Activated naive CD8-positive, alpha-beta T cell treated with anti-CD3 and anti-CD28 coated beads for 36 hours (primary cell): ENCODE measurements at places on chromosomes 5 and 9. TPM values are rescaled to one million over a fixed set of nuclear protein-coding genes. Genes with fewer than 3 reads are reported as not detected.

- peak; percentile 76 for DNase-seq
Observed at GRCh38 chr9:137021979-137022661, 5.9 kb downstream of the ABCA2 start.

DNA sequence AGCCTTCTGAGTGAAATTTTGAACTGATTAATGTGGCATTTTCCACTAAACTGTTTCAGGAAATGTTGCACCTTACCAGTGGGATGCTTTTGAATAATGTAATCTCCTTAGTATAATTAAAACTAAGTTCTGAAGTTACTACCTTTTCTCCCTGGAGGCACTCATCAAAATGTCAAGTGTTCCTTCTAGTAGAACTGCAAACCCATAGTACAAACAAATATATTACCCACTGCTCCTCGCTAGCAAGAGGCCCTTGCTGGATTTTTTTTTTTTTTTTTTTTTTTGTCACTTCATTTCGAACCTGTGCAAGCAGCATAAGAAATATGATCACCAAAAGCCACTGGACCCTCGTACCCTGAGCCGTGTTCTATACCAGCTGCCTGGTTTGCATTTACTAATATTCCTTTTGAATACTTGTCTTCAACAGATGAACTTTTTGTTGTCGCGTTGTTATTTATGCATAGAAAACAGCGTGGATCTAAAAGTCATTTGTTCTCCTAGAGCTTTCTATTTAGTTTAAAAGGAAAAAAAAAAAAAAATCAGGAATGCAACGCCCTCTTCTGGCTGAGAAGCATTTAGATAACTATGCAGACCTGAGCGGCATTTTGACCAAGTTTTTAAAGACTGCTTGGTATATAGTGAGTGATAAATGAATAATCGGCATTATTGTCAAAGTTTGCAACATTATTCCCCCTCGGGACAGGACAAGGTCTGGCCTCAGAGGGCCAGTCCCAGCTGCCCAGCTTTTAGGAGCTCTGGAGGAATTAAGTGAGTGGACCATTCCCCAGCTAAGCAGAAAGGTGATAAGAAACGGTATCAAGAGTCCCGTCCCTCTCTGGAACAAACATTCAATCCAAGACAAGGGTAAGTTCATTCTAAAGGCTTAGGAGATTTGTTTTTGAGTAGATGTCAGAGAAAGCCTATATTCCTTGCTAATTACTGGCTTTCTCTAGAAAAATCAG is 162.5 kb upstream of the KIF2A start:
- DNase-seq: no peak

- DNase-seq: no peak
Observed at GRCh38 chr9:94610181-94610606, 16.6 kb upstream of the FBP2 start.

- DNase-seq: peak; percentile 61
Observed at GRCh38 chr9:89593727-89594427, 10.9 kb upstream of the GADD45G start.

DNA sequence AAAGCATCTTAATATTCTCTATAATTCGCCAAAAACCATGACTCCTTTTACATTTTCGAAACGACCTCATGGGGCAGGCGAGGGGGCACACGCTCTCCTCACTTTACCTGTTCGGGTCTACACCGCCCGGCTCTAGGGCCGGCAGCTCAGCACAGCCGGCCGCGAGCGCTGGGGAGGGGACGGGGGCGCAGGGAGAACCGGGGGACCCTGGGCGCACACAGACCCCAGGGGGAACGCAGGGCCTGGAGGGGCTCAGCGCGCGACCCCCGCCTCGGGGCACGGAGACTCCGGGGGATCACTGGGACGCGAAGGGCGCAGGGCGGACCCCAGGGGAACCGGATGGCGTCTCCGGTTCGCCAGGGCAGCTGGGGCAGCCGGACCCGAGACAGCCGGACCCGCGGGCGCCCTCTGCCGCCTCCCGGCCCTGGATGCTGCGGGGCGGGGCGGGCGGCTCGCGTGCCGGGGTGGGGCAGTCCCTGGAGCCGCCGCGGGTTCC is at the start of gene AHRR:
Gene AHRR (plus strand): TSS at position 485 of the 496 bp plus-strand sequence. CDS start 22,189 bp downstream, outside the sequence.
- DNase-seq: peak; percentile 78

Gene RIOK2
- 50.1 TPM for total RNA-seq

Gene PCA3
- total RNA-seq: not detected

Gene CETN3
- 45.9 TPM for total RNA-seq

- no peak for DNase-seq
Observed at GRCh38 chr9:23746317-23746716, 79.7 kb downstream of the ELAVL2 start.

GRCh38 chr9:87554171-87554910 is 56.7 kb downstream of the DAPK1 start:
- DNase-seq: no peak

DNA sequence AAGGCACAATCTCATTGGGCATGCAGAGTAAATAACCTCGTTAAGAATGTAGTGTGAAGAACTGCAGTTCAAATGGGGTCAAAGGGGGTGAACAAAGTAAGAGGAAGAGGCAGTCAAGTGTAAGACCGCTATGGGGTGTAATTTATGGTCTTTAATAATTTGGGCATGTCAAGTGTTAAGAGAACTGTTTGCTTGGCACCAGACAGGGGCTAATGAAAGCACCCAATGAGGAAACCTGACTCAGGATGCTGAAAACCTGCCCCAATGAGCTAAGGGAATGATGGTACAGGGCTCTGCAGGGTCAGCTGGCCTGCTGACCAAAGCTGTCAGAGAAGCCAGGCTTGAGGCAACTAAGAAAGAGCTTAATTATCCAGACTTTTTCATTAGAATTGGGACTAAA is 368.1 kb downstream of the DTWD2 start:
- no peak for DNase-seq

Gene AK3
- 33.3 TPM for total RNA-seq

Gene ZFP37
- 2.5 TPM for total RNA-seq

GRCh38 chr9:27367175-27367798 is 70.3 kb upstream of the EQTN start:
- no peak for DNase-seq

DNA sequence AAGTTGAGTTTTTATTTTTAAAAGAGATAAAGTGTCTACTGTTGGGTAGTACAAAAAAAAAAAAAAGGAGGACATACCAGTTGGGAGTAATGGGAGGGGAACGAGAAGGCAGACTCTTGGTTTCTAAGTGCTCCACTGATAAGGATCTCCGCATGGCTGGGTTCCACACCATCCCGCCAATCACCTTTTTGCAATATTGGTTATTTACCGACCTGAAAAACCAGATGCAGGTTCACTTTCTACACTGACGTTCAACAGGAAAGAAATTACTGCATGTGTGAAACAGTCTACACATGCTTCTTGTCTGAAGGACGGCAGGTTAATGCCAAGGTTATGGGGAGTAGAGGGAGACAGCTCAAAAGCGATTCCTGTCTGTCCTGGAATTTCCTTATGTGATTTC is 75.5 kb downstream of the PTPN3 start:
- no peak for DNase-seq

- no peak for DNase-seq
Observed at GRCh38 chr9:126667190-126668055, 53.7 kb downstream of the LMX1B start.
